ENCODE measurements at places on chromosomes 2 and 18.

GRCh38 chr2:170716851-170717598 is 1.9 kb downstream of the SP5 start:
- no peak for DNase-seq

DNA sequence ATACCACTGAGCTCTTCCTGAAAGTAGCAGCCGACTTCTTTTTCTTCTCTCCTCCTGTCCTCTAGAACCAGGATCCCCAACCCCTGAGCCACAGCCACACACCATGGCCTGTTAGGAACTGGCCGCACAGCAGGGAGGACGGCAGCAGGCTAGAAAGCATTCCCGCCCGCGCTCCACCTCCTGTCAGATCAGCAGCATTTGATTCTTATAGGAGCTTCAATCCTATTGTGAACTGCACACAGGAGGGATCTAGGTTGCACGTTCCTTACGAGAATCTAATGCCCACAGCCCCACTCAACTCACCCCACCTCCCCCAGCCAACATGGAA is 179.1 kb upstream of the SH3BP4 start:
- no peak for DNase-seq

GRCh38 chr18:46343931-46344372 is 239.8 kb downstream of the HAUS1 start:
- peak; percentile 60 for DNase-seq

- no peak for DNase-seq
Measured at GRCh38 chr2:46684661-46685060, 205.3 kb downstream of the TMEM247 start.

GRCh38 chr18:8741532-8741931 is 36.2 kb downstream of the MTCL1 start:
- DNase-seq: no peak

DNA sequence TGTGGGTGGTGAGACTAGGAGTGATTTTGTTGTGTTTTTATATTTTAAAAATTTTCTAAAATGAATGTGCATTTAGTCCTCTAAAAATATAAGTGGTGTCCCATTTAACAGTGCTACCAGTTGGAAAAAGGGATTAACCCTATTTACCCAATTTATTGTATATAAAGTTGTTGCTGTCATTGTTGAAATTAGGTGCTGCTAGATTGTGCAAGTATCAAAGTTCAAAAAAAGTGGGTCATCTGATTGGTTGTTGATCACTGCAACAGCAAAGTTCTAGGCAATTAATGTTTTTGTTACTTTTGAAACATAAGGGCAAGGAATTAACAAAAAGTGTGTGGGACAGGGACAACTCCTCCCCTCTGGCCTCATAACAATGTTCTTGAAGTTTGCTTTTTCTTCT is 40.6 kb downstream of the ADNP2 start:
- DNase-seq: no peak

DNA sequence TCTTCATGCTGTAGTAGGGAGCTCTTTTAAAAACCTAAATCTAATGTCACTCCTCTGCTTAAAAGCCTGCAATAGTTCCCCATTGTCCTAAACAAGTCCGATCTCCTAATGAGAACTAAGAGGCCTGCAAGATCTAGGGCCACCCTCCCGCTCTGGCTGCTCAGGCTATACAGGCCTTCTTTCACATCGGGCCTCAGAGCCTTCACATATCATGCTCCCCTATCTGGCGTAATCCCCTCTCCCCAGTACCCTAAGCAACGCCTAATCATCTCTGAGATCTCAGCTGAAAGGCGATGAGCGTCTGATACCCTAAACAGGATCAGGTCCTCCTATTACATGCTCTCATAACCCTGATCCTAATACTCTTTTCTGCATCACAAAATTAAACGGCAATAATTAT is 1.9 kb downstream of the MAP4K3 start:
- peak; percentile 14 for DNase-seq

- DNase-seq: no peak
Measured at GRCh38 chr2:73266061-73266901, 18.0 kb downstream of the FBXO41 start.

DNA sequence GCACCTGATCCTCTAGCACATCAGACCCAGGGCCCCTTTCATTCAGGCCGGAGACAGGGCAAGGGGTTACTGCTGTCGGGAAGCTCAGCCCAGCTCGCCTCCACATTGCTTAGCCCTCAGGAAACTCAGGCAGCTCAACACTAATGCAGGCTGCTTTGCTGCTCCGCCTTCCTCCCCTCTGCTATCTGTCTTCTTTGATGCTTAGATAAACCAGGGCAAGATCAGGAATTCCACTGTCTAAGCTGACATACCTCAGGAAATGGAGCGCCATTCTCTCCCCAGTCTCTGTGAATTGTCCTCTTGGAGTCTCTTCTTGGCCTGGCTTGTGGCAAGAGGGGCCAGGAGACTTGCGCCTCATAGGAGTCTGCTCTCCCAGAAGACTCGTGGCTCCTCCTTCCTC is 25.5 kb upstream of the EXOC6B start:
- DNase-seq: no peak

- DNase-seq: peak; percentile 4
Measured at GRCh38 chr2:223618172-223619035, 16.2 kb upstream of the SCG2 start.

- no peak for DNase-seq
Measured at GRCh38 chr2:132949108-132949507, 279.1 kb upstream of the LYPD1 start.

DNA sequence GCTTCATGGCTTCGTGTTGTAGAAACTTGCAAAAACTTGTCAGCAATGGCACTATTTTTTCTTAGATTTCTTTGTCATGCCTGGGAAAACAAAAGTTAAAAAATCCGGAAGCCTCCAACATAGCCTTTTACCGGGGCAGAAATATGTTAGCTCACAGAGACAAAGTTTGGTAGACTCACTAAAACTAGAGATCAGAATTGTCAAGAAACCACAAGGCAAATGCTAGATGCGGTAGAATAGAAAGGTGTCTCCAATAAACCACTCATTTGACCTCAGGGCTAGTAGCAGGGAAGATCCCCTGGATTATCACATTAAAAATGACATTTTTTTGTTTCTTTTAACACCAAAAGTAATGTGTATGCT is 405 bp downstream of the CASP10 start:
- no peak for DNase-seq

DNA sequence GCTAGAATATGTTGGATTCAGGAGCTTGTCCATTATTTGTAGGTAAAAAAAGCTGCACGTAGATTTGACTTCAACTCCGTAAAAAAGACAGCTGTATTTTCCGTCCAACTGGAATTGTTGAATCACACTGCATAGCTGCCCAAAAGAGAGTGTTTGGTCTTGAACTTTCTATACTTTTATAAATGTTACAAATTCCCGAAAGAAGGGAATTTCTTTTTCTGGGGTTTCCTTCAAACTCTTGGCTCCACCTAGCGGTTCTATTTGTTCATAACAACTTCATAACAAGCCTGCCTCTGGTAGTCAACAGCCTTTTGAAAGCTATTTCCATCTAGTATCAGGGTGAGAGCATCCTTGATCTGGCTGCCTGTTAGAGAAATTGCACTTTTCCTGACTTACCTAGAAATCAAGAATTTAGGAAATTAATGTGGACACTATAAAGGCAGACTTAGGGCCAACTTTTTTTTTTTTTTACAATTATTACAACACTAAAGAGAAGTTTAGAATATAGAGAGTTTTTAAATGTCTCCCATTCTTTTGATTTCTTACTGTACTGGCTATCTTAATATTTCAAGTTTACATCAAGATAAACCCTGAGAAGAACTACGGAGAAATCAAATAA is 48.1 kb downstream of the TMEM185B start:
- peak; percentile 73 for DNase-seq

DNA sequence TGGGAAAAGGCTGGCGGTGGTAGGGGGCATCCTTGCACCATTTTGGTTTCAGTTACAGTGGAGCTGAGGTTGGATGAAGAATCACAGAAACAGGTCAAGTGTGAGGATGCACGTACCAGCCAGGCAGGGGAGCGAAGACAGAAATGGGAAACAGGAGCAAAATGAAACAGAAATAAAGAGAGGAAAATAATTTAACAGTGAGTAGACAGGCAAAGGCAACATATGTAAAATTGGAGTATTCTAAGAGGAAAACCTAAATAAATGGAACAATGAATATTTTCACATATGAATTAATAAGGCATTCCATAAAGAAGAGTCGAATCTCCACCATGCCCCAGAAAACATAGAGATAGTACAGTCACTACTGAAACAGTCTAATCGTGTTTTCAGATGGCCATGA is 29.7 kb downstream of the LRRFIP1 start:
- no peak for DNase-seq

DNA sequence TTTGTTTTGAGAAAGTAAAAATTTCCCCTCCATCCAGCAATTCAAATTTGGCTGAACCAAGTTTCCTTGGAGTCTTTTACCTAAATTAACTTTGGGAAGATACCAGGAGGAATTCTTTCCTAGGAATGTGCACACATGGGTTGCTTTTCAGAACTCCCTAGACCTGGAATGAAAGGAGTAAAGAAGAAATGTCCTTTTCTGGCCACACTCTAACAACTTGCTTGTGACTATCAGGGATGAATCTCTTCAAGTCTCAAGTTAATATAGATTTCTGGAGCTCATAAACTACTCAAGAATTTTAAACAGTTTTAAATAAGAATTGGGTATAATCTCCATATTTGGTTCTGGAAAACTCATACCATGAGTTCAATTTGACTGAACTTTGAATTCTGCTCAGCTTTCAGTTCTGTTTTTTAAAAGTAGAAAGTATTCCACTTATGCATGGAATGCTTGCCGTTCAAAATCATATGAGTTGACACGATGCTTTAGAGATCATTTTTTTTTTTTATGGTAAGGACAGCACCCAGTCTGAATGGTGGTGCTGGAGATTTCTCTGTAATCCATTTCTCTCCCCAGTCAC is 7.7 kb downstream of the RASGRP3 start:
- peak; percentile 25 for DNase-seq

GRCh38 chr2:98034745-98035144 is 39.0 kb upstream of the TMEM131 start:
- DNase-seq: no peak

DNA sequence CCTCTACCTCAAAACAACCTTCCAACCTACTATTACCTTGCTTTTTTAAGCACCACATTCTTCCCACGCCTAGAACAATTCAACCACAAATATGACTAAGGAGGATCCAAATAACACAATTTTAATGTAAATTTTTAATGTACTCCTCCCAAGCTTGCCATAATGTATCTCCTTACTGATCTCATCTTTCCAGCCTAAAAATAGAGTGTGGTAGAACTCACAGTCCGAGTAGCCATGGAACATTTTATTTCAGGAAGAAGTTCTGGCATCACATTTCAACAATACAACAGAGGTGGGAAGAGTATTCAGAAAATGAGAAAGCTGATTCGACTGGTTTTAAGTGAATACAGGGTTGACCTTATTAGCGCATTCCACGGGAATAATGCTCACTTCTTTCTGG is 15.4 kb downstream of the FEZ2 start:
- no peak for DNase-seq

DNA sequence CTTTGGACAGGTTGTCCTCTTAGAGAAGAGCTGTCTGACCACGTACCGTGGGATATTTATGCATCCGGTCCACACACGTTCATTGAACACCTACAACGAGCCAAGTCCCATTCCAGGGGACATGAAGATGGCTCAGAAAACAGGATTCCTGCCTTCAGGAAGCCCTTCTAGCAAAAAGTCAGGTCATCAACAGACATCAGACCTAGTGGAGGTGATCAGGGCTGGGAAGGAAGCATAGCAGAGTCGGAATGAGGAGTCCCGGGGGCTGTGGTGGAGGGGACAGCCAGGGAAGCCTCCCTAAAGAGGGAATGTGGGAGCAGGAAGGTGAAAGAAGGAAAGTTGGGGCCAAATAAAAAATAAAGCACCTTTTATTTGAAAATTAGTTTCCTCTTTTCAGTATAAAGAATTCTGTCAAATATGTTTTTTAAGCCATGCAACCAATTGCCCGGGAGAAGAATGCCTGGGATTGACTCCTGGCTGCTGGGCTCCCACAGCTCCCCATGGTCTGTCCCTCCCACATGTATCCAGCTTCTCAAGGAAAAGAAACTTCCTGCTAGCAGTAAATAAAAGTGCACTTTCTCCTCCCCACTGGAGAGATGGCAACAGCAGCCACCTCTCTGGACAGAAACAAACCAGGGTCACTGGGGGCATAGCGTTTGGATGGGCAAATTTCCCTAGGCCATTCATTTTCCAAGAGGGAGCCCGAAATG is 144.8 kb downstream of the SMAD7 start:
- DNase-seq: no peak

- DNase-seq: no peak
Measured at GRCh38 chr2:17763641-17764333, 9.8 kb downstream of the GEN1 start.

- DNase-seq: no peak
Measured at GRCh38 chr2:86791573-86791972, 860 bp upstream of the CD8A start.

- DNase-seq: no peak
Measured at GRCh38 chr2:117692001-117692763, 122.3 kb upstream of the DDX18 start.

DNA sequence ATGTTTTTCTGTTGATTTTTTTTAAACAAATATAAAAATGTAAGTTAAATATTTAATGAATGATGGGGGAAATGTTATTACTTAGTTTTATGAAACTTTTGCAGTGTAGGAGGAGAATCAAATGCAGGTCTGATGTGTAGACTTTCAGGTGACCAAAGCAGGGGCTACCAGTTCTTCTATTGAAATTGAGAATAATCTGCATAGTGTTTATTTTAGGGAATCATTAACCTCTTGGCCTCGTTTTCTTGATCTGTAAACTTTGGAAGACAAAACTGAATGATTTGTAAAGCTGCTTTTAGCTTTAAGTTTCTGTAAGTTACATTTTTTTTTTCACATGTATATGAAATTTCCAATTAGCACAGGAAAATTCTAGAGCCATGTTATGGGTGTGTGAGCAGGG is 99.2 kb downstream of the R3HDM1 start:
- DNase-seq: no peak

- no peak for DNase-seq
Measured at GRCh38 chr2:85619617-85620016, 3.6 kb downstream of the USP39 start.

- DNase-seq: peak; percentile 31
Measured at GRCh38 chr2:210475706-210476105, 853 bp downstream of the LANCL1 start.

GRCh38 chr2:41930807-41931566 is 116.8 kb upstream of the PKDCC start:
- DNase-seq: no peak

DNA sequence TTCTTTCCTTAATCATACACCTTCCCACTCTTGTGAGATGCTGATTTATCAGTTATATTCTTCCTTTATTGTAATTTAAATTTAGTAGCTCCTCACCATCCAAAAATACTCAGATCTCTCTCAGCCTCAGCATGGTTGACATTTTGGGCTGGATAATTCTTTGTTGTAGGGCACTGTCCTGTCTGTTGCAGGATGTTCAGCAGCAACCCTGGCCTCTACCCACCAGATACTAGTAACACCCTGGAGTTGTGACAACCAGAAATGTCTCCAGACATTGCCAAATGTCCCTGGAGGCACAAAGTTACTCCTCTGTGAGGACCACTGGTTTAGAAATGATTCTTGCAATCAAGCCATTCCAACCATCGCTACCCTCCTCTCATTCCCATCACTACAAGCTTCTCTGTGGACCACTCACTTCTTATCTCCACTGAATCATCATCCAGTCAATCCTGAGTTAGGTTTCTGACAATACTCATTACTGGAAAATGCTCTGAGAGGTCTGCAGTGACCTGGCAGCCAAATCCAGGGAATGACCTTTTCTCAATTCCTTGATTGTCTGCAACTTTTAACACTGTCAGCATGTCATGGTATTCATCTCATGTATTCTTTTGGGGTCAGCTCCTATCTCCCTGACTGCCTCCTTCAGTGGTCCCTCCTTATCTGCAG is 43.3 kb downstream of the OSBPL6 start:
- DNase-seq: no peak

- DNase-seq: no peak
Measured at GRCh38 chr2:36516136-36516870, 81.7 kb downstream of the FEZ2 start.

- DNase-seq: no peak
Measured at GRCh38 chr18:79278896-79279295, 116.8 kb upstream of the NFATC1 start.

All from NAMALWA (cell line).